ENCODE measurements at places on chromosomes 5 and 9.

- peak; percentile 22 for DNase-seq
Observed at GRCh38 chr5:219460-219863, 1.3 kb downstream of the SDHA start.

DNA sequence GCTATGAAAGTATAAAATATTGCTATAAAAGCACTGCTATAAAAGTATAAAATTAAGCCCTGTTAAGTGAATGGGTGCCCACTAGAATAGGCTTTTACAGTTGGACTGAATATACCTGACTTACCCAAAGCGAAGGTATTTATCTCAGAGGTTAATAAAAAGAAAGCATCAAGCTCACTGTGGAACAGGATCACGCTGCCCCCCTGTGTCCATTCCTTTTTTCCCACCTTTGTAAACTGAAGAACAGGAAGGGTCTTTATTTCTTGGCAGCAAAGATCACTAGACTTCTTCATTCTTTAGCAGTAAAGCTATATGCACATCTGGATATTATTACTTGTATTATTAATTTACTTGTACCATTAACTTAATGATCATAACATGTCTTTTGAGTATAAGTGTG is 22.1 kb upstream of the PLPP6 start:
- DNase-seq, result no peak

DNA sequence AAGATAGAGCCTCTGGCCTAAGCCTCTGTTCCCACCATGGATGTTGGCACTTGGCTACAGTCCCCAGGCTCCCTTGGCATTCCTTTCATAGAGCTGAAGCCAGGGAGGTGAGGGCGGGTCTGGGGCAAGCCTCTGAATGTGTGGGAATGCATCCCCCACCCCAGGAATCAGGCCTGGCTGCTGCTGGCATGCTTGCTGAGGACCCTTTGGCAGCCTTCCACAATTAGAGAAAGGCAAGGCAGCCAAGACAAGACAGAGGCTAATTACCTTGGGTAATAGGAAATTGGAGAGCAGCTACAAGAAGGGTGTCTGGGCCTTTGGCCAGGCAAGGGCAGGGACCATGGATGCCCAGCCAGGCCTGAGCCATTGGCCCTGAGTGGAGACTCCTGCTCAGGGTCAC is 204.4 kb upstream of the TRIM32 start:
- no peak for DNase-seq

DNA sequence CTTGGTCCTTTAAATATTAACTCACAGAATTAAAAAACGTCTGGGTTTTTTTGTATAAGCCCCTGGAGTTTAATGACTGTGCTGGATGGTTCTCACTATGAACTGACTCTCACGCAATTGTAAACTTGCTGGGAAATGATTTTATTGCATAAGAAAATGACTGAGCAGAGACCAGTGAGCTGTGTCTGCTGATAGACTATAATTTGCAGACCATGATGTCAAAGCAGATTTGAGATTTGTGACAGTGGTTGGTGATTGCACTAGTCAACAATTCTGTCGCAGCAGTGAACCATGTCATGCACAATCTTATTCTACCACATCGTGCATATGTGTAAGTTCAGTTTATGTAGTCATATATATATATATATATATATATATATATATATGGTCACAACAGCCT is 85.7 kb upstream of the C9orf72 start:
- no peak for DNase-seq

GRCh38 chr5:62705022-62705421 is 126.4 kb downstream of the LRRC70 start:
- no peak for DNase-seq

- no peak for DNase-seq
Observed at GRCh38 chr5:115333164-115333563, 36.7 kb upstream of the CCDC112 start.

DNA sequence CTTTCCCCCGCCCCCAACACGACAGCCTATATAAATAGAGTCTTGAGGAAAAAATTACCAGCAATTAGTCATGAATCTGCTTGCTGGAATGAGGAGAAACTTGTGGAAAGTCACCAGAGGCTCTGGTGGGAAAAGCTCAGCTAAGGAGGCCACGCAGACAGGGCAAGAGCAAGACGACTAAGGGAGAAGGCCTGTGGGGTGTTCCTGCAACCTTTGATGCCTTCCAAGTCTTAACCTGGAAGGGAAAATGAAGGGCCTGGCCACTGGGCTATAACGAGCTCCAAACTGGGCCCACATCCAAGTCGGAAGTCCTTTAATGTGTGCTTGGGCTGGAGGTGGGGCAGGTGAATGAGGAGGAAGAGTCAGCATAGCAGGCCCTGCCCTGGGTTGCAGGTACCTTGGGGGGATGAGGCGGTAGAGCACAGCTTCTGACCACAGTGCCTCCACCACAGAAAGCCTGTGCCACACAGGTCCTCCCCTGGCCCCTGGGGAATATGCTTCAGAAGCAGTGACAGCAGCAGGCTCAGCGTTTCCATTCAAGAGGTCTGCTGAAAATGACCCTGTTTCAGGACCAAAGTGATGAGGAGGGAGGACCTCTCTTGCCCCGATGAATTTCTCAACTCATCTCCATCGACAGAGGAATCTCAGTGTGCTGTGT is 92.8 kb upstream of the LRRTM2 start:
- DNase-seq, result no peak

- DNase-seq, result no peak
Observed at GRCh38 chr5:168765551-168766425, 186.6 kb upstream of the PANK3 start.

DNA sequence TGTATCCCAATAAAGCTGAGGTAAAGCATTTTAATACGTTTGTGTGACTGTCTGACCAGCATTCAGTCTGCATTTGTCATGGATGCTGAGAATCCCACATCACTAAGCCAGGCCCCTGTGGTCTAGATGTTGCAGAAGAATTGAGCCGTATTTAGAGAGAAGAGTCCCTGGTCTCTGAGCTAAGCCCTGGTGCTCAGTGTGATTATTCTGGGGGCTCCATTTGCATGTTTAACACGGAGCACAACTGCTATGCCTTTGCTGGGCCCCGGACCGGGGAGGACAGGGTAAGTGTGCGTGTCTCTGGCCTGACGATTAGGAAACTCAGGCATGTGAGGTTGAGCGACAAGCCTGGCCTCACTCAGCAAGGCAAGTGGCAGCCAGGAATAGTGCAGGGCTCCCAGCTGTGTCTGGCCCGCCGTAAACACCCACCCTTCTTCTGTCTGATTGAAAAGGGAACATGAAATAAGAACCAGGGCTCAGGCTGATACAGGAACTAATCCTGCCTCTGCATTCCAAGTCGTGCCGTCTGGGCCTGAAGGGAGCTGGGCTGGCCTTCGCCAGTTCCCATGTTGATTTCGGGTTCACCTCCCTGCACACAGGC is 22.3 kb downstream of the FAM78A start:
- DNase-seq, result no peak

DNA sequence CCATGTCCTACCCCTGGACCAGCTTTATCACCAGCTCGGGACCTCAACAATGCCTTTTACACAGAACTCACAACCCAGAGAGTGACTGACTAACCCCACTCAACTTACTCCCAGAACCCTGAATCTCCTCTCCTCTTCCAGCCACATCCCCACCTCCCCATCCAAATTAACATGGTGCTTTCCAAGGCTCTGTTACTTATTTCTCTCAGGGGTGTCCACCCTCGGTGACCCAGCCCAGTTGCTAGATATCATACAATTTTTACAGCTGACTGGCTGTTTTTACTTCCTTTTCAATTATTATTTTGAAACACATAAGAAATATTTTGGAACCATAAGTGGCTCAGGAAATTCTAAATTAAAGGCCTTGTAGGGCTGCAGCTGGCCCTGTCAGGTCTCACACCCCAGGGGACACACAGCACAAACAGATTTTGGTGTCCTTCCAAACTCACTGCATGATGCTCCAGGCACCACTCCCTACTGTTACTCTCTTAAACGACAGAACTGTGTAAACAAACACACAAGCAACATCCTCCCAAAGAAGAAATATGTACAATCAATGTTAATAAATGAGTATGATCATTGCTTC is 180.6 kb downstream of the ADAMTS12 start:
- DNase-seq, result no peak

GRCh38 chr9:116809656-116810055 is 122.6 kb downstream of the TRIM32 start:
- no peak for DNase-seq

DNA sequence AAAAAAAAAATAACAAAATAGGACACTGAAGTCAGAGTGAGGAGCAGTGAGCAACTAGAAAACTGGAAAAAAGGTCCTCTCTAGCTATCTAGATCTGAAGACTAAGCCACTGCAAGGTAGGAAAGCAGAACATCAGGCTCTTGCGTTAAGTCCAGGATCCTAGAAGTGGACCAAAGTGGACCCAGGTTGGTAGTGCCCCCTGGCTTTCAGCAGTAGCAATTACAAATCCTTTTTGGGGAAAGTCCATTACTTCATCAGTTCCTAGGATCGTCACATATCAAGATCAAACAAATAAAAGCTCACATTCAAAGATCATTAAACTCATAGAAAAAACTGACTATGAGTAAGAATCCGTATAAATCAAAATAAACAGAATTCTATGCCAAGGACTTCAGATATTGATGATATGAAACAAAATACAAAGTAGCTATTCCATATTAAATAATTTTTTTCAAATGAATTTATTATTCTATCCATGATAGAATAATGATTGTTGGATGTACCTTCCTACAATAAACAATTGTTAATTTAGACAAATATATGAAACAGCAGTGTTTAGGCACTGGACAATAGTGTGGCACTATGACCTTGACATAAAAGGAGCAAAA is 6.5 kb upstream of the RICTOR start:
- no peak for DNase-seq

DNA sequence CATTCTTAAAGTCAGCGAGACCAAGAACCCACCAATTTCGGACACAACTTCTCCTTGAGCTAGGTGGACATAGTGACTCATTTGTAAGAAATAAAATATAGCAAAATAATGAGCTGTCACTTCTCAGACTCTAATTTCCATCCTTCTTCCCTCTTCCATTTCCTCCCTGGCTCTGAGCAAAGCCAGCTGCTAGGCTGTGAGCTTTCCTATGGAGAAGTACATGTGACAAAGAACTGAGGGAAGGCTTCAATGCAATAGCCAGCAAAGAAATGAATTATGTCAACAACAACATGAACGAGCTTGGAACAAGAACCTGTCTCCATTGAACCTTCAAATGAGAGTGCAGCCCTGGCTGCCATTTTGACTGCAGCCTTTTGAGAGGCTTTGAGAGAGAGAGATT is 25.9 kb upstream of the SELENOP start:
- DNase-seq, result no peak

GRCh38 chr5:61678966-61679365 is 346.9 kb downstream of the ZSWIM6 start:
- DNase-seq, result no peak

DNA sequence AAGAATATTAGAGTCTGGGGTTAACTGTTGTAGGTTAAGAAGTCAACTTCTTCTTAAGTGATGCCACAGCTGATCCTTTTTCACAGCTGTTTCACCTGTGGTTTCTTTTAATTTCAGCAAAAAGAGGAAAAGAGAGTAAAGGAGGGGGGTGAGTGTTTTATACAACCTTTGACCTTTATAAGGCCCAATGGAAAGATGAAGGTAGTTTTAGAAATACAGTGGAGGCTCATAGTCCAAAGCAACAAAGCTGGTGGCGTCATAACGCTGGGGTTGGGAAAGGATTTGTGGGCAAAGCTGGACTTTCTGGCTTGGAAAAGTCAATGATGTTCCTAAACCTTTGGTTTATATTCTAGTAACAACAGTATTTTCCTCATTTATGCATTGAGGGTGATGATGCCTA is 49.5 kb downstream of the RCL1 start:
- no peak for DNase-seq

DNA sequence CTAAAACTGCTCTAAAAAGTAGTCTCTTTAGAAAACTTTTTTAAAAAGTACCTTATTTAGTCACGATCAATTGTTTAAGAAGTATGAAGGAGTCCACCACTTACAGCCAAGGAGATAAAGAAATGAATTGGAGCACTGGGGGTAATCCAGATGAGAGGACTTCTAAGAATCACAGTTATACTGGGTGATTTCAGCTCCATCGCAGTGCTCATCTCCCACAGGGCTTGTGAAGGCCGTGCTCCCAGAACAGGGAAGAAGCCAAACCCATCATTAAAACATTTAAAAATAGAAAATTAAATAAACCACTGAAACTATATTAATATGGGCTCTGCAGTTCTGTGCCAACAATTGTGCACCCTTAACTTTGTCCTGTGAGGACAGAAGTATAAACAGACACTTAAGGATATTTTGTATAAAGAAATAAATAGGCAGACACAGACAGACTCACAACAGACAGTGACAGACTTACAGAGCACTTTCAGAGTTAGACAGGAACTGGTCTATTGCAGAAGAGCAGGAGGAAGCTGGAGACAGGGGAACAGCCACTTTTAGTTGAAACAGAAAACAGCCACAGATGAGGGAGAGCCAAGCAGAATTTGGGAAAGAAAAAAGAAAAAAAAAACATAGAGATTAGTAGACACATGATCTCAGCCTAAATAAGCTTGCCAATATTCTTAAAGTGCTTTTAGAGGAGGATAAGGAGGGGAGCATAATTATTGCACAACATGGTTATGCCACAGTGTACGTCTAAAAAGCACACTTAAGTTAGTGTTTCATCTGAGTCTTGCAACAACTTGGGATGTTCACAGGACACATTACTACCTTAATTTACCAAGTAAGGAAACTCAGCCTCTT is 81.8 kb downstream of the FBXO38 start:
- no peak for DNase-seq

DNA sequence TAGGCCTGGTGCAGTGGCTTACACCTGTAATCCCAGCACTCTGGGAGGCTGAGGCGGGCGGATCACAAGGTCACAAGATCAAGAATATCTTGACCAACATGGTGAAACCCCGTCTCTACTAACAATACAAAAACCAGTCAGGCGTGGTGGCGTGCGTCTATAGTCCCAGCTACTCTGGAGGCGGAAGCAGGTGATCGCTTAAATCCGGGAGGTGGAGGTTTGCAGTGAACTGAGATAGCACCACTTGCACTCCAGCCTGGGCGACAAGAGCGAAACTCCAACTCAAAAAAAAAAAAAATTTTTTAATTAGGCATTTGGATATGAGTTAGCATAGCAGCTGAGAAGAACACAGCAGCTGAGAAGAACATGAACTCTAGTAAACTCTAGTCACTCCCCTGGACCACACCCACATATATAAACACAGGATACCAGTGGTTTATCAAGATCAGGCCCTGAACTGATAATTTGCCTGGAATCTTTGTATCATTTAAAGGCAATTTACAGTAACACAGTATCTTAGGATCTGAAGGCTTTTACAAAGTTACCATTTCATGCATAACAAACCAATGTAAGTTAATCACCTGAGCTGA is 4.6 kb upstream of the UGCG start:
- no peak for DNase-seq

GRCh38 chr9:85268131-85268530 is 473.6 kb downstream of the AGTPBP1 start:
- DNase-seq, result no peak

- DNase-seq, result no peak
Observed at GRCh38 chr9:76893395-76893932, 12.4 kb downstream of the PRUNE2 start.

DNA sequence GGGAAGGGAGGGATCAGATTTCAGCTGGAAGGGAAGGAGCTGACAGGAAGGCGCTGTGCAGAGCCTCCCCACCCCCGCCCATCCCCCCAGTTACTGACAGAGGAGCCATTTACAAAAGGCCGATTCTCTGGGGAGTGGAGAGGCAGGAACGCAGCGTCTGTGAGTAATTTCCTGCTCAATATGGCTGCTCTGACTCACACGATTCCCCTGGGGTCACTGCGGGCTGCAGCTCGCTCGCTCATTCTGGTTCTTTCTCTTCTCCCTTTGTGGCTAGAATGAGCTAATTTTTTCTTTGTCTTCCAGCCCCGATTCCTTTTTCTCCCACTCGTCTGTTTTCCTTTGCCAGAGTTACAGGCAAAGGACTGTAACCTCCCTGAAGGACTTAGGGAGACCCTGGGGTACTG is 28.8 kb downstream of the PTPA start:
- DNase-seq, result peak; percentile 78
